ENCODE measurements at places on chromosomes 7 and 10.

DNA sequence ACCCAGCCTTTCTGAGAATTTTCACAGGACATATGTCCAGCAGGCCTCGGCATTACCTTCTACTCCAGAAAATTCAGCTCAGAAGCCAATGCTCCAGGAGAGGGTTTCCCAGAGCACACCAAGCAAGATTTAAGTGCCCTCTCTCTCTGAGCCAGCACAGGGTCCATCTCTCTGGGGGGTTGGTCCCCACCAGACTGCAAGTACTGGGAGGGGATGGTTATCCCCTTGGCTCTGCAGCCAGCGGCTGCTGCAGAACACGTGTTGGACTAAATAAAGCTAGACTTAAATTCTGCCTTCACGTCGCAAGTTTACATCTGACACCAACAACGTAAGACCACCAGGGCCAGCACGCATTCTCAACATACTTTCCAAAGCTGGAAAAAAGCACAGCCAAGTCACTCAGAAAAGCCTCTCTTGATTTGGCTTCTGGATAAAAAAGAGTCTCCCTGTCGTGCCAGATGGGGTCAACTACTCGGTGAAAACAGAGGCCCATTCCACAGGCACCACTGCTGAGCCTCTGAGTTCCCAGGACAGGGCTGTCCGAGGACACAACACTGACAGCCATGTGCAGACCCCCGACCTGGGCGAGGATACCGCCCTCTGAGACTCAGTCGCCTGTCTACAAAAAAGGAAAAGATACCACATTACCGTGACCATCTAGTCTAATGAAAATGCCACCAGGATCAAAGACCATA lies 77.3 kb downstream of the CTBP2 start:
- DNase-seq = no peak

DNA sequence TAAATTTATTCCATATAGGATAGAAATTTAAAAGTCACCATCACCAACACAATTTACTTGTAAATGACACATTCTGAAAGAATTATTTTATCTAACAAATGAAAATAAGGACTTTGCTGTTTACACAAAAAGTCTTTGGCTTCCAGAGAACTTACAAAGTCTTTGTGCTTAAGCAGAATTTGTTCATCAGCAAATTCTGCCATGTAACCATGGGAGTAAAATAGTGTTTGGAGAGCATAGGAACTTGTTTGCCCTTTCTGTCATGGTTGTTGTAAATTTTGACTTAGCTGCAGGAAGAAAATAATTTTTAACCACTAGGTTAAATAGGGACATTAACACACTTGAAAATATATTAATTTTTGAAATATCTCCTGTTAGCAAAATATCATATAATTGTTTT lies 15.2 kb downstream of the FGL2 start:
- no peak for DNase-seq

DNA sequence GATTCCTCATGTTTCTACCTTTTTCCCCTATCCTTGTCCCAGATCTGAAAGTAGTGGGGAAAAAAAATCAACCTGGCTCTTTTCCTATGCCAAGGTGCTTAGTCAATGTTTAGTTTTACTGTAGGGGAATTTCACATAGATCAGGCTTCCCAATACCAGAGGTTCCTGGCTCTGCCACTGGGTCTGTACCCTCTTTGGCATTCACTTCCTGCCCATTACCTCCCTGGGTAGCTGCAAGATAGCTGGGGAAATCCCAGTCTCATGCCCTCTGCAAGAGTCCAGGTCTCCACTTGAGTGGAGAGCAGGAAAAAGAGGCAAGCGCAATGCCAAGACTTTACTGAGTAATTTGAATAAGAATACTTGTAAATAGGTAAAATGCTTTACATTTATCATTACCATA lies 3.5 kb upstream of the BPGM start:
- no peak for DNase-seq

- no peak for DNase-seq
These were observed 27.8 kb upstream of the ITGB8 start for GRCh38 chr7:20302891-20303290.

GRCh38 chr10:34001087-34001580 lies 666.7 kb upstream of the NRP1 start:
- DNase-seq = no peak

DNA sequence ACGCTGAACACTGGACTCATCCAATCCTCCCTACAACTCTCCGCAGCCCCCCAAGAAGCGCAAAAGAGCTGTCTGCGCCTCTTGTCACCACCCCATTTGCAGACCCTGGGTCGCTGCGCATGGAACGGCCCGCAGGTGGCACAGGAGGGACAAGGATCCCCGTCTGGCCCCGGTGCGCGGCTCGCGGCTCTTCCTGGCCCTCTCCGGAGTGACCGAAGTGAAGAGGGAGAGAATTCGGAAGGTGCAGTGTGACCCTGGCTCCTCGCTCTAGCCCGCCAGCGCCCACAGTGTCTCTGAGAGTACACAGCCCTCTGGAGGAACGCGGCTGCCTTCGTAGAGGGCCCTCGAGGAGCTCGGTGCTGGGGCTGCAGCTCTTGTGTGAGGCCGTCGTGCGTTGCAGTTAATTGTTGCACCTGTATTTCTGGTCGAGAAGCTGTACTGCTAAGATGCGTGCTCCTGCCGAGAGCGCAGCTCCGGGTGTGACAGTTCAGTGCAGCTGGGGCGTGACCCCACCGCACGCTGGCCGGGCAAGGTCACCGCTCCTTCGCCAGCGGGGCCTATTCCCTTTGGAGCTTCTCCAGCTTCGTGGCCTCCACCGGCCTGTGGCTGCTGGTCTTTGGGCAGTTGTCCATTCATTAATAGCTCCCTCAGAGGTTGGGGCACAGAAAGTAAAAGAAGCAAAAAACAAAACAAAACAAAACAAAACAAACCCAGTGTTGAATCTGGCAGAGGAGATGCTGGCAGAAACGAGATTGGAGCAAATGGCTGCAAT lies 119.0 kb downstream of the SEC23IP start:
- DNase-seq = no peak

DNA sequence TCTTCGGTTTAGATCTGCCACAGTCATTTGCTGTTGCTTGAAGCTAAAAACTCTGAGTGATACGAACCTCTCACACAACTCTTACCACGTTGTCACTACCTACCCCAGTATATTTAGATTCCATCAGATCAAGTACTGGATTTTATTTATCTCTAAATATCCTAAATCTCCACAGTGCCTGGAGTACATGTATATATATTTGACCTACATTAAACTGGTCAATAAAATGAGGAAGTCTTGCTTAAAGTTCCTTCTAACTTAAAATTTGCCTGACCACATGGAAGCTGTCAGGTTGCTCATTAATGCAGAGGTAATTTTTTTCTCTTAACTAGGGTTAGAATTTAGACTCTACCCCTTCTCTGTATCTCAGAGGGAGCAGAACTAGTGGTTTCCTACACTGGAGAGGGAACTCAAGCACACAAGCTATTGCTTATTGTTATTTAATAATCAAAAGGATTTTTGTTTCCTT lies 3.1 kb upstream of the MACC1 start:
- no peak for DNase-seq

- no peak for DNase-seq
These were observed 586.1 kb downstream of the INHBA start for GRCh38 chr7:41116817-41117216.

DNA sequence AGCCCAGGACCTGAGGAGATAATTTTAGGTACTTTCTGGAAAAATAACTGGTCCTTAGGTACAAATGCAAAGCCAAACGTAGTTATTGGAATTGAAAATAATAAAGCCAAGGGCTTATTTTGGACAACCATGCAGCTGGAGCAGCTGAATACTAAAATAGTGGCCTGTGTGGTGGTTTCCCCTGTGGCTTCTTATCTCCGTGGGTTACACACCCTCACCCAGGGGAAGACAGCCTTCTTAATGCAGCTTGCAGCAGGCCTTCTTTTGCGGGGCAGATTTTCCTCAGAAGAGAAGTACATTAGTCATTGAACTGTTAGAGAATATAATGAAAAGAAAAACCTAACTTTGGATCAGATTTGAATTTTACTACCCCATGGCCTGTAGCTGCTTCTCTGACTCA lies 133.5 kb downstream of the ST7 start:
- DNase-seq = peak; percentile 13
